ENCODE measurements at places on chromosomes 3 and 15.

GRCh38 chr3:146796078-146796477, 190.9 kb upstream of the PLSCR5 start:
- no peak for DNase-seq

GRCh38 chr15:38528294-38528693, 36.3 kb downstream of the RASGRP1 start:
- no peak for DNase-seq

DNA sequence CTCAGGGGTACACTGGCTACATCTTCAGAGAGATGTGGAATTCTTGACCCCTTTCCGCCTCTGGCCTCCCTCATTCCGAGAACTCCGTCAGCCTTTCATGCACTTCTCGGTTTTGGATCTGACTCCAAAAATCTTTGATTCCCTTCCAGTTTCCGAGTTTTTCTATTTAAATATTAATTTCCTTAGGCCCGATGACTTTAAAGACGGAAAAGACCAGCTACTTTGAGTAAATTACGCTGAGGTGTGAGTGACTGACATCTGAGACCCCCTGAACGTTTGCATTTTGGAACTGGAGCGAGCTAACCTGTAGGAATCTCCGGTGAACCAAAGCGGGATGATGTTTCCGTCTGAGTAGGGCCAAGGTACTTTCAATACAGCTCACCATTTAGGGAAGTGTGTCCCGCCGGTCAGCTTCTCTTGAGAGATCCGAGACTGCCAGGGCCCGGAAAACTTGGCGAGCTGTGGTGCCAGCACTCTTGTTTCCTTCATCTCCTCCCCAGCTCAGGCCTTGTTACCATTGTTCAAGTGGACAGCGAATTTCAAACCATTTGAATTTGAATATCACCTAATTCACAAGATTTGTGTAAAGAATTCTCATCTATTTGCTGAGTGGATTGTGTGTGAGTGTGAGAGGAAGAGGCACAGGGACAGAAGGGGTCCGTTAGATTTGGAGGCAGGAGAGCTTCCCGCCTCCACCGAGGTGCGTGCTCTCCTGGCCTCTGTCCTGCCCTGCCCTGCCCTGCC, 5.4 kb downstream of the SOX14 start:
- no peak for DNase-seq

DNA sequence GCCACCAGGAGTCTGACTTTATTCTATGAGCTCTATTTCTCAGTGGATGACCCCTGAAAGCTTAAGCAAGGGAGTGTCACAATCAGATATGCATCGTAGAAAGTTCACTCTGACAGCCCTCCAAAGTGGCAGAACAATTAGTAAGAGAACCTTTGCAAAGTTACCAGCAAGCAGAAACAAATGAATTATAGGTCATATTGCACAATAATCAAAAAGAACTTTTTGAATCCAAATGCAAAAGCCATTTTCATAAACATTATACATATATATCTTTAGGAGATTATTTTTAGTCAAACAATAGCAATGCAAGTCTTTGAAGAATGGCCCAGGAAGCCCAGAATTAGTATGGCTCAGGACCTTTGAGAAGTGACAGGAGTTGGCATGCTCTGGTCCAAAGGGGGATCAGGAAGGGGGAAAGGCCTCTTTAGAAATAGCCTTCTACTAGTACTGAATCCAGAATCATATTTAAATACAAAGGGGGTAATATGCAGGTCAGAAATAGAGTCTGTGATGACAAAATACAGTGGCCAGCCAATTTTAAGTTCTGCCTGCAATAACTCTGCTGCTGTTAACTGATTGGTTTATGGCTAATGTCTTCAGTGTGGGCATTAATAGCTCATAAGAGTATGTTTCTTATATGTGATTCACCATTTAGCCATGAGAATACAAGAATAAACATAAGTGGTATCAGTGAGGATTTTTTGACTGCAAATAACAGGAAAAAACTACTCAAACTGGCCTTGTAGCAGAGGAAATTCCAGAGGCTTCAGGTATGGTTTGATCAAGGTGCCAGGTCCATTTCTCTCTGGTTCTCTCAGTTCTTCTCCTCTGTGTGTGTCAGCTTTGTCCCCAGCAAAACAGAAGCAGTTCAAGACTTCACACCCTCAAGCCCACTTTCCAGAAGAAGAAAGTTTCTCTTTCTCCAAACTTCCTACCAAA, 17.0 kb upstream of the ITGB5 start:
- DNase-seq: no peak

GRCh38 chr15:67174864-67175573, 79.4 kb downstream of the AAGAB start:
- no peak for DNase-seq

GRCh38 chr3:58350627-58351013, 17.9 kb downstream of the PXK start:
- no peak for DNase-seq

GRCh38 chr3:57062101-57062631, 1.7 kb downstream of the SPATA12 start:
- no peak for DNase-seq

DNA sequence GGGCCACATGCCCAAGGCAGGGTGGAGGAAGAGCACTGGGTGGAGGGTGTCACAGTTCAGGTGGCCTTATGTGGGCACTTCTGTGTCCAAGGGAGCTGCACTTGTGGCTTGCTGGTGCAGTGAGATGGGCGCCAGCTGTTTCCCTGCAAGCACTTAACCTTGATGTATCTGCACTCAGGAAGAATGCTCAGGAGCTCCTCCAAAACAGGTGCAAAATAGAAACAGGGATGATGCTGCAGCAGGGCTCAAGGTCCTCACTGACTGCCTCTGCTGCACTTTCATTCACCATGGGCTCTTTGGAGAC, 151.3 kb downstream of the CADPS start:
- no peak for DNase-seq

GRCh38 chr3:97297032-97297431, 467.5 kb upstream of the ARL6 start:
- DNase-seq: no peak

- no peak for DNase-seq
Measured at GRCh38 chr3:89113893-89114840, 6.7 kb downstream of the EPHA3 start.

DNA sequence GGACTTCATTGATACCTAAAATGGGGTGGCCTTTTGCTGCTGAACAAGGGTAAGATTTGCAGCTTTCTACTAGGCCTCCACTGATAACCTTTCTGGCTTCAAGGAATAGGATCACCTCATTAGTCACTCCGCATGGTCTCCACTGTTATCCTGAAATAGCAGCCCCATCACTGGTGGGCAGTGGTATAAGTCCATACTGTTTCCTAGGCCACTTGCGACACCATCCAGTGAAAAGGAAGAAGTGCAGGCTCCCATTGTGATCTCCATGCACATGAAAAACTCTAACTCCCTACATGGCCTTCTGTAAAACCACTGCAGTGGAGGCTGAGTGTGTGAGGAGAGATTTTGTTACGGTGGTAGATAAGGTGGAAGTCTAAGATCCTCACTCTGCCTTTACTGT, 1455.9 kb downstream of the SI start:
- DNase-seq: no peak

- no peak for DNase-seq
Measured at GRCh38 chr15:92468991-92469390, 75.3 kb downstream of the ST8SIA2 start.

DNA sequence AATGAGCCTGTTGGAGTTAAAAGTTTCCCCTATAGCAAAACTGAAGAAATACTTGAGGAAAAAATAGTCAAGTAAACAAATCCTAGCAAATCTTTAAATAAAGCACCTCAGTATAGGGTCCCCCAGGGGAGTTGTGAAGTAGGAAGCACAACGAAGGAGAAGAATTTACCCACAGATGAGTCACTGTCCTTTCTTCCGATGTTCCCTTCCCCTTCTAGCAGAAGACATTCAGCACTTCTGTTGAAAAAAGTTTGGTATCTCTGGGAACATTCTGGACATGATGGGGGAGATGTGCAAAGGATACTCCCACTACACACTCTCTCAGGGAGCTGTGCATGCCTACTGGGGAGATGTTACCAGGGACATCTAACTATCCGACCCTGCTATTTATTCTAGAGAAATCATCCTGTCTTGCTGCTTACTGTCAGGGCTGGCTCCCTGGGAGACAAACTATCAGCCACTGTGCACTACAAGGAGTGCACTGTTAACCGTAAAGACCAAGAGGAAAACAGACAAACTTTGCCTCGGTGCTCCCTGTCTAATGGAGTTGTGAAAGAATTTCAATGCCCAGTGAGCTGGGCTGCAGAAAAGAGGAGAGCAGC, 93.8 kb downstream of the RFTN1 start:
- DNase-seq: no peak

DNA sequence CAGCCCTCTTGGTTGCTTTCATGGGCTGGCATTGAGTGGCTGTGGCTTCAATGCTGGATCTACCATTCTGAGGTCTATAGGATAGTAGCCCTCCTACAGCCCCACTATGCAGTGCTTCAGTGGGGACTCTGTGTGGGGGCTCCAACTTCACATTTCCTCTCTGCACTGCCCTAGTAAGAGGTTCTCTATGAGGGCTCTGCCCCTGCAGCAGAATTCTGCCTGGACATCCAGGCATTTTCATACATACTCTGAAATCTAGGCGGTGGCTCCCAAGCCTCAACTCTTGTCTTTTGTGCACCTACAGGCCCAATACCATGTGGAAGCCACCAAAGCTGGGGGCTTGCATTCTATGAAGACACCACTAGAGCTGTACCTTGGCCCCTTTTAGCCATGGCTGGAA, 195.8 kb downstream of the IGSF11 start:
- DNase-seq: no peak

GRCh38 chr15:101669744-101670143, 17.6 kb upstream of the TM2D3 start:
- DNase-seq: no peak

DNA sequence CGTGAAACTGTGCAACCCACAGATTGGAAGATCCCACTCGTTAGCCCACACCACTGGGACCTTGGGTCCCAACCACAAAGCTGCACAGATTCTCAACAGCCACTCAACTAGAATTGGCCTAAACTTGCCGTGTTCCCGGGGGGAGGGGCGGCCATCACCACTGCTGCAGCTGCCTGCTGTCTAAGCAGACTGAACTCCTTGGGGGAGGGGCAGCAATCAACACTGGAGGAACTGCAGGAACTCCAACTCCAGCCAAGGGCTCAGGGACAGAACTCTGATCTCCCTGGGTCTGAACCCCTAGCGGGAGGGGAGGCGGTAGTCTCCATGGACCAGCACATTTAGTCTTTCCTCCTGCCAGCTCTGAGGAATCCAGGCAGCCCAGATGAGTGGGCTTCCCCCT, 205.9 kb downstream of the RSL24D1 start:
- no peak for DNase-seq

DNA sequence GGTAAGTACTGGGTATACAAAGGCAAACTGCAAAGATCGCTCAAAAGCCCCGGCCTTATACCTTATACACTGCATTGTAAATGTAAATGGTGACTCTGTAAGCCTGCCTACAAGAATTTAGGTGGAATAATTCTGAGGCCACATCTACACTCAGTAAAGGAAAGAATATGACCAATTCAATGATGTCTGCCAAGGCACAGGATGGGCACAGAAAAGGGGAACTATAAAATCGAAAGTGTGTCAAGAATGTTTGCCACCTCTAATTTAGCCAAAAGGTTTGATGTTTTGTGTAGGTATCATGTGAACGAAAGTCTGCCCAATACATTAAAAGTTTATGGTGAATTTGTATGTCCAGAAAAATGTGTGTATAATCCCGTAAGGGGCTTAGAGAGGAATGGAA, 96.1 kb downstream of the FOXP1 start:
- DNase-seq: no peak

GRCh38 chr15:71542836-71543235, 267.5 kb upstream of the NR2E3 start:
- no peak for DNase-seq

DNA sequence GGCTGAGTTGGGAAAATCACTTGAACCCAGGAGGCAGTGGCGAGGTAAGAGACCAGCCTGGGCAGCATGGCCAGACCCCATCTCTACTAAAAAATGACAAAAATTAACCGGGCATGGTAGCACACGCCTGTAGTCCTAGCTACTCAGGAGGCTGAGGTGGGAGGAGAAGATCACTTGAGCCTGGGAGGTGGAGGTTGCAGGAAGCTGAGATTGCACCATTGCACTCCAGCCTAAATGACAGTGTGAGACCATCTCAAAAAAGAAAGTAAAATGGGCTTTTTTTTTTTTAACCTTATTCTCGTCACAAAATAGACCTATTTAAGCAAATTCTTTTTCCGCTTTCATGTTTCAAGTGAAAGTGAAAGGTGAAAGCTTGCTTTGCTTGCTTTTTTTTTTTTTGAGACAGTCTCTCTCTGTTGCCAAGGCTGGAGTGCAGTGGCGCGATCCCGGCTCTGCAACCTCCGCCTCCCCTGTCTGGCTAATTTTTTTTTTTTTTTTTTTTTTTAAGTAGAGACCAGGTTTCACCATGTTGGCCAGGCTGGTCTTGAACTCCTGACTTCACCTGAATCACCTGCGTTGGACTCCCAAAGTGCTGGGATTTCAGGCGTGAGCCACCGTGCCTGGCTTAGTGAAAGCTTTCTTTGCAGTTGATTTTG, 3.6 kb downstream of the PDIA3 start:
- no peak for DNase-seq

GRCh38 chr3:57956119-57956832, 51.9 kb upstream of the FLNB start:
- no peak for DNase-seq

GRCh38 chr15:52463638-52464037, 65.0 kb downstream of the MYO5A start:
- no peak for DNase-seq

GRCh38 chr3:125055913-125056745, at the start of gene HEG1:
TSS of gene HEG1 (minus strand) at chr3:125055997. CDS start at chr3:125055890, 107 bp downstream.
- no peak for DNase-seq

GRCh38 chr3:143014921-143015320, 13.6 kb downstream of the U2SURP start:
- DNase-seq: no peak

DNA sequence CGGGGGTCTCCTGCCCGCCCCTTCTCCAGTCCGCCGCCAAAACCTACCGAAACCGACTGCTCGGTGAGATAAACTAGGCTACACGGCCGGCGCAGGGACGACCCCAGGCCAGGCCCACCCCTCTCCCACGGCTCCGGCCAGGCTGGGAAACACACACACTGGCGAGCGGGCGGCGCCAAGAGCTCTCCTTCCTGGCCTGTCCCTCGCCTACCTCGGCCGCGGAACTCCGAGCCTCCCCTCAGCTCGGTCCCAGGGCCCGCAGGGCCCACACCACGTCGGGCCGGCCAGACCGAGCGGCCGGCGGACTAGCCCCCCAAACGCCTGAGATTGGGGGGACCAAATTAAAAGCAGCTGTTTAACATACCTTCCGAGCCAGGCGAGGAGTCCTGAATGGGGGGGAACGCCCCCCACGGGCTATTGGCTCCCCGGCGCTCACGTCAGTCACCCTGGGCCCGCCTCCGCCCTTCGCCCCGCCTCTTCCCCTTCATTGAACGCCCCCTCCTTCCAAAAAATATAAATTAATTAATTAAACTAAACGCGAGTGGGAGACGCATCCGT, 4.0 kb upstream of the SIN3A start:
- peak; percentile 25 for DNase-seq

GRCh38 chr3:4501437-4501836, 8.3 kb downstream of the ITPR1 start:
- no peak for DNase-seq

Measured in NCI-H1417 treated with DMSO at 0.1 percent for 48 hours (cell line).